ENCODE measurements at places on chromosomes 2 and 18.

GRCh38 chr2:19355416-19355821, 3.0 kb downstream of the OSR1 start:
- H3K4me3 ChIP-seq = no peak overlapping the region
- H3K36me3 ChIP-seq = peaks cover 4% of the 10 kb centered on the region
- no peak overlapping the region for H3K27ac ChIP-seq

GRCh38 chr18:8657873-8658470, 47.4 kb upstream of the MTCL1 start:
- H3K4me3 ChIP-seq = no peak overlapping the region
- H3K36me3 ChIP-seq = no peaks in the 10 kb centered on the region
- peaks cover 3% of the 10 kb centered on the region for H3K4me1 ChIP-seq
- H3K27ac ChIP-seq = no peak overlapping the region
- H3K27me3 ChIP-seq = no peaks in the 10 kb centered on the region
- DNase-seq = no peak

DNA sequence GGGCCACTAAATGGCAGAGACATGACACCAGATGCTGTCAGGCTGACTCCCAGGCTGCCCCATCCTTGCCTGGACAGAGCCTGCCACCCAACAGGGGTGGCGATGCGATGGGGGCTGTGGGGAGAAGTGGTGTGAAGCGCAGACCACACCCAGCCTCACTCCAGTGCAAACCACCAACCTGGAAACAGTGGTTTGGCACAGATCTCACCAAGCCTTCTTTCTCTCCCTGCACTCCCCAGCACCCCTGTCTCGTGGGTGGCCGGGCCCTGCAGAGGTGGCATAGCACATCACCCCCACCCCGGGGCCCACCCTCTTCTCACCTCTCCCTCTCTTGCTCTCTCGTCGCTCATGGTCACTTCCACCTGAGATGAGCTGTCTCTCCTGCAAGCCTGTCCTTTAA, 32.6 kb downstream of the CIB4 start:
- DNase-seq = peak; percentile 29
- H3K36me3 ChIP-seq = no peaks in the 10 kb centered on the region
- peaks cover 10% of the 10 kb centered on the region for H3K4me1 ChIP-seq
- no peak overlapping the region for H3K27ac ChIP-seq
- H3K4me3 ChIP-seq = no peak overlapping the region

DNA sequence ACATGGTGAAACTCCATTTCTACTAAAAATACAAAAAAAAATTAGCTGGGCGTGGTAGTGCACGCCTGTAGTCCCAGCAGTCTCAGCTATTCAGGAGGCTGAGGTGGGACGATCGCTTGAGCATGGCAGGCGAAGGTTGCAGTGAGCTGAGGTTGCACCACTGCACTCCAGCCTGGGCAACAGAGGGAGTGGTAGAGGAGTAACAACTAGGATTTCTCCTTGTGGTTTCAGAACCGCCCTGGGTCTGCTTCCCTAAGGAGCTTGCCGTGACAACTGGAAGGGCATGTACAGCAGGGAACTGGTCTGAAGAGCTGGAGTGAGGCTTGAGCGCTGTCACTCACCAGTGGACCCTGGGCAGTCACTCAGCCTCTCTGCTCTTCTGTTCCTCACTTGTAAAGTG, 29.1 kb downstream of the REEP1 start:
- H3K27me3 ChIP-seq = no peaks in the 10 kb centered on the region
- no peaks in the 10 kb centered on the region for H3K4me1 ChIP-seq
- H3K36me3 ChIP-seq = no peaks in the 10 kb centered on the region
- no peak for DNase-seq
- H3K27ac ChIP-seq = no peak overlapping the region

DNA sequence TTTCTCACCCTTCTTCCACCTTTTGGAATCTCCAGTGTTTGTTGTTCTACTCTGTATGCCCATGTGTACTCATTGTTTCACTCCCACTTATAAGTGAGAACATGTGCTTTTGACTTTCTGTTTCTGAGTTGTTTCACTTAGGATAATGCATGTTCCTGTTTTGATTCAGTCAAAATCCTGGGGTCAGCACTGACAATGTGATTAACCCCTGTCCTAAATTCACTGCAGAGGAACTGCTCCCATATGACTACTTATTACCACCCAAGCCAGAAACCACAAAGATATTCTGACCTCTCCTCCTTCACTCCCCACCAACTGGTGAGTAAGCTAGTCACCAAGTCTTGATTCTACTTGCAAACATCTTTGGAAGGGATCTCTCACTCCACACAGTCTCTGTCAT, 251.4 kb upstream of the TCF4 start:
- no peak overlapping the region for H3K4me3 ChIP-seq
- H3K27me3 ChIP-seq = no peaks in the 10 kb centered on the region
- no peaks in the 10 kb centered on the region for H3K4me1 ChIP-seq
- no peak overlapping the region for H3K27ac ChIP-seq
- H3K36me3 ChIP-seq = no peaks in the 10 kb centered on the region

DNA sequence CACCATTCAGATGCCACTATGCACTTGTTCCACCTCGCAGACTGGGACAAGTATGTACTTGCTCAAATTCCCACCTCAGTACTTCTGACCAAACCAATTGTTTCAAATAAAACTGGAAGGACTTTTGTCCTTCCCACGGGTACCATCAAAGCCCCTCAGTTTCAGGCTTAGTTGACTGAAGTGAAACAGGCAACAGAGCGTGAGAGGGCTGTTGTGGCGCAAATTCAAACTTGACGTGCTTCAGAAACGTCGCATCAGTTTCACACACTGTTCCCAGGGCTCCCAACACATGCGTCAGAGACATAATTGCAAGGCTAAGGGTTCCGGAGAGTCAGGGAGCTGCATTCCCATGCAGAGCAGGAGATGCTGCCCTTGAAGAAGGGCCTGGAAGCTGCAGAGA, 33.7 kb downstream of the RNF152 start:
- DNase-seq = no peak
- peaks cover 13% of the 10 kb centered on the region for H3K4me1 ChIP-seq
- no peaks in the 10 kb centered on the region for H3K36me3 ChIP-seq
- H3K27ac ChIP-seq = no peak overlapping the region
